ENCODE measurements at places on chromosomes 4 and X. TPM values are rescaled to one million over a fixed set of nuclear protein-coding genes. Genes with fewer than 3 reads are reported as not detected.

DNA sequence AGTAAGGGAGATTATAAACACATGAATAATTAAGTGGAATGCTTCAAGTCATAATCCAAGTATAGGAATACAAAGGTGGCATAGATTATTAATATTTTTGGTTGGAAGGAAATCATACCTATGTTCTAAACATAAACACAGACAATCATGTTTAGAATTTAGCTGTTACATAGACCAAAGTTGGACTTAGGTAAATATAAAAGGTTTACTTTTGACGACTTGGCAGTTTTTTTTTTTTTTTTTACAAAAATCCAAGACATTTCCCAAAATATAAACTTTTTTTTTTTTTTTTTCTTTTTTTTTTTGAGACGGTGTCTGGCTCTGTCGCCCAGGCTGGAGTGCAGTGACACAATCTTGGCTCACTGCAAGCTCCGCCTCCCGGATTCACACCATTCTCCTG is 3.5 kb upstream of the N4BP2 start:
- DNase-seq: no peak

DNA sequence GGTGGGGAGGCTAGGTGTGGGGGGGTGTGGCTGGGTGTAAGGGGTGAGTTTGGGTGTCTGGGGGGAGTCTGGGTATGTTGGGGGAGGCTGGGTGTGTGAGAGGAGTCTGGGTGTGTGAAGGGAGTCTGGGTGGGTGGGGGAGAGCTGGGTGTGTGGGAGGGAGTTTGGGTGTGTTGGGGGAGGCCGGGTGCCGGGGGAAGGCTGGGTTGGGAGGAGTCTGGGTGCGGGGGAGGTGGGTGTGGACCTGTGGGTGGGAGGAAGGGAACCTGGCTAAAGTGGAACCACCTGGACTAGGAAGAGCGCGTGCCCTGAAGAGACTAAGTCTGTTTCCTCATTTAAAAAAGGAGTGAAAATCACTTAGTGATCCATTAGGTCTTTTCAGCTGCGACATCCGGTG is 18.3 kb downstream of the SPON2 start:
- no peak for DNase-seq

GRCh38 chr4:14644580-14645282 is 357.6 kb upstream of the CPEB2 start:
- no peak for DNase-seq

SHROOM4 gene
- total RNA-seq: 0.94 TPM

- DNase-seq: no peak
Measured at GRCh38 chrX:6810776-6811175, 275.9 kb upstream of the VCX3A start.

MAGEA12 gene
- total RNA-seq: not detected

DNA sequence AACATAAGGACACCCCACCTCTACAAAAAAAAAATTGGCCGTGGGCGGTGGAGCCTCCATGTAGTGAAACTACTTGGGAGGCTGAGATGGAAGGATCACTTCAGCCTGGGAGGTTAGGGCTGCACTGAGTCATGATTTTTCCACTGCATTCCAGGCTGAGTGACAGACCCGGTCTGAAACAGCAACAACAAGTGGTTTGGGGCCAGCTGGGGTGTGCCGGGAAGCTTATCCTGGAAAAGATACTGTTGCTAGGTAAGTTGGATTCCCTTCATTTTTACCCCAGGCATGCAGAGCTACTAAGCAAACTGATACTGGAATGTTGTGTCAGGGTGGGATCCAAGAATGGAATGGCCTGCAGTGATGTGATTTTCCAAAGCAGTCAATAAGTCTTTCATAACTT is 57.0 kb downstream of the XAGE2 start:
- no peak for DNase-seq

GRCh38 chrX:51931566-51932150 is 38.2 kb downstream of the MAGED1 start:
- no peak for DNase-seq

- no peak for DNase-seq
Measured at GRCh38 chr4:130422261-130422660, 1326.3 kb downstream of the C4orf33 start.

DNA sequence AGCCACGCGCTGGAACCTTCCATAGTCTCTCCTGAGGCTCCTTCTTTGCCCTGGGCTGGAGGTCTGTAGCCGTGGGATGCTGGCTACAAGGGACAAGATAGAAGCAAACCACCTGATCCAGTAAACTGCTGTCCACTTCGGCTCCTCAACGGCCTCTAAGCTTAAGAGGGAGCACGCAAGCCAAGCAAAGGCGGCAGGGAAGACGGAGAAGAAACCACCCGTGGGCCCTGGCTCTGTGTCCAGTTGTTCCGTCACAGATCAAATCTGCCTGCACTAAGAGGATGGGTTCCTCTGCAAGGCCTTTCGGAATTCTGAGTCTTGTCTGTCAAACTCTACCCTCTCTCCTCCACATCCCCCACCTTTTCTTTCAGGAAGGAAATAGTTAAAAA is 401 bp upstream of the EDNRA start:
- DNase-seq: no peak

DNA sequence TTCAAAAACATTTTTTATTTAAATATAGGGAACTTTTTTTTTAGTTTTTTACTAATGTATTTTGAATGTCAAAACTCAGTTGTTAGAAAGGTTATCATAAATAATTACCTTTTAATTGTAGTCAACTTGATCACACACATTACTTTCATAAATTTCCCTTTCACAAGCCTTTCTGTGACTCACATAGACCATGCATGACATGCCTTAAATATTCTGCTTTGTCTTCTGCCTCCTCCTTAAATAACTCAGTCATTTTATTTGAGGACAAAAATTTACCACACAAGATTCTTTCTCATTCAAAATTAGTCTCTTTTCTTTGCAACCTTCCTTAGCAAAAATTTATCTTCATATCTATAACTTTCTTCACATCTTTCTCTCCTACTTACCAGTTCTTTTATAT is 219.9 kb downstream of the EVC2 start:
- DNase-seq: no peak

DNA sequence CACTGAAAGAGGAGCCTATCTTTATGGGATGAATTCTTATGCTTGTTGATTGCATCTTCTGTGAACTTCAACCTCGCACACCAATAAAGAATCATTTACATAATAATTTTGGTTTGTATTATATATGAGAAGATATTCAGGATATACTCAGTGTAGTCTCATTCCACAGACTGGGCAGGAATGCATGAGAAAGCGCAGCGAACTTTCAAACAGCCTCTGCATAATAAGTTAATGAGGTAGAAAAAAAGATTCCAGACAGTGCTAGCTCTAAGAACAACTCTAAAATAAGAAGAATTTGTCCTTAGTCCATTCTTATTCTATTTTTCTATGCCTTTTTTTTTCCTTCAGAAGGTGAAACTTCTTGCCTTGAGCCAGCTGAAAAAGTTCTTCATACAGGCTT is 224.3 kb upstream of the CTSO start:
- no peak for DNase-seq

- no peak for DNase-seq
Measured at GRCh38 chr4:36757580-36758311, 476.3 kb downstream of the DTHD1 start.

GRCh38 chr4:56434599-56435139 is 746 bp downstream of the PPAT start:
- DNase-seq: no peak

DNA sequence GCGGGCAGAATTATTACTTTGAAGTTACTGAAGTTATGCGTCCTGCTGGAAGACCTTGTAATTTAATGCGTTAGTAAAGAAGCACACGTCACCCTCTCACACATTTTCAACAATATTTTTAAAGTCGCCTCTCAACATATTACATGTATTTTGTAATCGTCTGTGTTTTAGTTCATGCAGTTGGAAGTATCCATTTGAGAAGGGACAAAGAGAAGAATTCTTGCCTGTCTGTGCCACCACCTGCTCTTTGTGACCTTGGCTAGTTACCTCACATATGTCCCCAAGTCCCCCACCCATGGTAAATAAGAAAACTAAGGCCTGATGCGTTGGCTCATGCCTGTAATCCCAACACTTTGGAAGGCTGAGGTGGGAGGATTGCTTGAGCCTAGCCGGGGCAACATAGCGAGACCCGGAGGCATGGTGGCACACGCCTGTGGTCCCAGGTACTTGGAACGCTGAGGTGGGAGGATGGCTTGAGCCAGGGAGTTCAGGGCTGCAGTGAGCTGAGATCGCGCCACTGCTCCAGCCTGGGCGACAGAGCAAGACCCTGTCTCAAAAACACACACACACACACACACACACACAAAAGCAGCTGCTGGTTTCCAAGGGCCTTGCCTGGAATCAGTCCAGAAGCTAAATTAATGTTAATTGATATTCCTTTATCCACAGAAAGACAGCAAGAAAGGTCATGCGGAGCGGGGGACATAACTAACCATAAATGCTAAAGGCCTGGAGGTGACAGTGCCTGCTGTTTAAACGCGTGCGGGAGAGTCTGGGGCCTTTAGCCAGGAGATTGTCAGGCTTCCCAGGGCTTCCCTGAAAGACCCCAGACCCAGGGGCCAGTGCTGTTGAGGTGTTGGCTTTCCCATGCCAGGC is 811 bp downstream of the TMEM187 start:
- no peak for DNase-seq

GPAT3 gene
- total RNA-seq: 1.8 TPM

PDZD4 gene
- 0.61 TPM for total RNA-seq

DNA sequence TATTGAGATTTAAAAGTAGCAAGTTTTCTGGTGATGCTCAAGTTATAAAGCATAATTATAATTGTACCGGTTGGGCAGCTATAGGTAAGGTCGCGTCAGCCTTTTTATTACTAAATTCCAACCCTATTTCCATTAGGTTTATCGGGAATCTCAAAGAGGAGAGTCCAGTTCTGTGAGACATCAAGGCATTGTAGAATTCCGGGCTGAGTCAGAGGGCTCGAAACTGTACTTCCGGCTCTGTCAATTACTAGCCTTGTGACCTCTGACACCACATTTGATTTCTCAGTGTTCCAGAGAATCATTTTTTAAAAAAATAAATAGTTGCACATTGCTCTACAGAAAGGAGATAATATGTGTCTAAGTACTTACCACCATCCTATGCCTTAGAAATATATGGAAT is 4.3 kb downstream of the IL1RAPL1 start:
- DNase-seq: no peak

DNA sequence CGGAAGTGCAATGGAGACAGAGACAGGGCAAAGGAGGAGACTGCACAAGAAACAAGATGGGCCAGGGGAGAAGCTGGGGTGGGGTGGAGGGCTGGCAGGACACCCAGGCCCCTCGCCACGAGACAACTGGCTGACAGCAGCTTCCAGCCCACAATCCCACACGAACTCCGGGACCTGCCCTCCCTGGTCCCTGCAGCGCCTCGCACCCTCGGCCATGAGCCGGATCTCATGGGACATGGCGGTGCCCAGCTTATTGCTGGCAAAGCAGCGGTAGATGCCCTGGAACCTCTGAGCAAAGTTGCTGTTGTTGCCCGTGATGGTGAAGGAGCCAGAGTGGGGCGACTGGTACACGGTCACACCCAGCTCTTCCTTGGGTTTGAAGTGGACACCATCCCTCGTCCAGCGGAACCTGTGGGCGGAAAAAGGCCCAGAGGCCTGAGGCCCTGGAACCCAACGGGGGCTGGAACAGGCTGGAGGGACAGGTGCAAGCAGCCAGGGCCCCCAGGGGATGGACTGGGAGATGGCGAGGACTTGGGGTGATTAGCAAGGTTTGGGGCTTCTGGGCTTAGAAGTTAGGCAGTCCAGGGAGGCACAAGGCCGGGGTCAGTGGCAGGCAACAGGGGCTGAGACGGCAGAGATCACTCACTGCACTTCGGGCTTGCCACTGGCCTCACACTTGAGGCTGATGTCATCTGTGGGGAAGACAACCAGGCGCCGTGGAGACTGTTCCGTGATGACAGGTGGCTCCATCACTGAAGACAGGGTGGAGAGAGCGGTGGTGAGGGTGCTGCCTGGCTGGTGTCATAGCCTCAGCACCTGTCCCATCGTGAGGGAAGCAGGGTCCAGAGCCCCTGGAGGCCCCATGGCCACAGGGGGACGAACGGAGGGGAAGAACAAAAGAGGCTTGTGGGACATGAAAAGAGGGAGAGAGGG is 13.8 kb downstream of the L1CAM start:
- no peak for DNase-seq

GRCh38 chrX:50798783-50799182 is 15.2 kb downstream of the SHROOM4 start:
- DNase-seq: no peak

- no peak for DNase-seq
Measured at GRCh38 chr4:140330311-140330900, 43.0 kb upstream of the SCOC start.

SPIN4 gene
- 2.6 TPM for total RNA-seq

VEGFC gene
- 1.3 TPM for total RNA-seq

GRCh38 chr4:175297965-175298565 is 379.9 kb downstream of the ADAM29 start:
- DNase-seq: no peak

- no peak for DNase-seq
Measured at GRCh38 chr4:78567500-78568060, 16.0 kb downstream of the ANXA3 start.

DNA sequence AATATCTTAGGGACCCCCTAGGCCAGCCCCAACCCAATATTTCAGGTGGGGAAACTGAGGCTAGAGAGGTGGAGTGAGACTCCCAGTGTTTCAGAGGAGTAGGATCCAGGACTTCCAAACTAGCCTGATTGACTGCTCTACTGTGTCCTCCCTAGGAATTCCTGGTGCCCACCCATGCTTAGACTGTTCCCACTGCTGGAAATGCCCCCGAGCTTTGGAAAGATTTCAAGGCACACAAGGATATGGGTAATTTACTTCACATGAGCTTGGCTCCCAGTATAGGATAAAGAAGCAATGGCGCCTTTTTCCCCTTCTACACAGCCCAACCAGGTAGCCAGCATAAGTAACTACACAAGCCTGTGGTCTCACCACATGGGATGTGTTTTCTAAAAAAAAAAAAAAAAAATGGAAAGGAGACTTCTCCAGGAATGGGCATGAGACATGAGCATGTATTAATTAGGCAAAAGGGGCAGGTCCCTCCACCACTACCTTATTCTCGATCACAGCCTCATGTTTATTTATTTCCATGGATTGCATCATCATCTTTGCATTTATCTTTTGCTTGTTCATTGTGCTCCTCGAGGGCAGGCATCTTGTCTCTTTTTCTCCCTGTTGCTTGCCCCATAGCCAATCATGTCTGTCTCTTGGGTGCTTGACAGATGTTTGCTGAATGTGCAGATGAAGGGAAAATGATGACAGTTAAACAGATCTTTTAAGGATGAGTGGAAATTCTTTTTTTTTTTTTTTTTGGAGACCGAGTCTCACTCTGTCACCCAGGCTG is 66.7 kb downstream of the DRD5 start:
- DNase-seq: no peak

ASMT gene
- total RNA-seq: 0.05 TPM

FOXP3 gene
- 1.9 TPM for total RNA-seq

RAI2 gene
- 1.8 TPM for total RNA-seq

DNA sequence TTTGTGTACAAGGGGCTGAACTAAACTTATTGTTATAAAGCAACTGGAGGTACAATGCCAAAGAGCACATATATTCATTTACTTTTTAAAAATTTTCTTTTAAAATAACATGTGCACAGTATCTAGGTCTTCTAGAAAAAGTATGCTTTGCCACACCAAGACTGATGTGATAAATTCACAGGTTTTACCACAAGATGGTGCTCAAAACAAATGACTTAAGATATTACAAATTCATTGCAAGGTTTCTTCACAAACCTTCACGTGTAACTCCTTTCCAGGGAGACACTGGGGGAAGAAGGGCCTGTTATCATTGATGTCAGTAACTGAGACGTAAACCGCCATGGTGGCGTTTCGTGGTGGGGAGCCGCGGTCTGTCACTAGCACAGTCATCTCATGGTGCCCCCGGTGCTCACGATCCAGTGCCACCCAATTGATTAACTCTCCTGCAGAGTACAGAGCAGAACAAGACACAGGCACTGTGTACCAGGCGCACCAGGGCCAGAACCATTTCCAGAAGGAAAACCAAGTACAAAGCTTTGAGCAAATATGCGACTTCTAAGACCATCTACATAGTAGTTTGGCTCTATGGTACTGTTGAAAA is 162.2 kb downstream of the DCHS2 start:
- no peak for DNase-seq
